ENCODE measurements at places on chromosomes 1 and 21.

GRCh38 chr1:48536477-48536876 lies 64.5 kb upstream of the SPATA6 start:
- no peak for DNase-seq

DNA sequence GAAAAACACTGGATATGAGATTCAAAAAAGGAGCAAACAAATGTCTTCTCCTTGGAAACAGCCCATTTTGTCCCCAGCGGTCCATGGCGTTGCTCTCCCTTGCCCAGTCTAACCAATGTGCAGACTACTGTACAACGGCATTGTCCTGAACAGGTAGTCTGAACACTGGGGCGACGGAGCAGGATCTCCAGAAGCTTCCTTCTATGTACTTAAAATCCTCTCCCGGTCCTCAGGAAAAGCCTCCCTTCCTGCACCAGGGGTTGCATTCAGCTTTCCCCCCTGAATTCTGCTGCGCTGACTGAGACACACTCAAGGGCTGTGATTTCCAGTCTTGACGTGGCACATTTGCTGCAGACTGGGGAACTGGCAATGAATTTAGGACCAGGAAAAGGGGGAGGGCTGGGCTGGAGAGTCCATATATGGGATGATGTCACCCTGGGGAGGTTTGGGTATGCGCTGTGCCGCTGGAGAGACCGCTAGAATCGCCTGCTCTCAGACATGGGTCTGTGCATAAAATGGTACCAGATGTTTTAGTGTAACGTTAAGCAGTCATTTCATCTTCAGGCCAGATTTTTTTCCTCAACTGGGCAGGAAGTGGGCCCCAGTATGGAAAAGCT lies 275.9 kb upstream of the C1orf105 start:
- DNase-seq: no peak

- no peak for DNase-seq
Observed at GRCh38 chr1:43207229-43207853, 35.2 kb downstream of the CFAP57 start.

- DNase-seq: no peak
Observed at GRCh38 chr1:10677491-10678391, 118.7 kb downstream of the CASZ1 start.

- DNase-seq: no peak
Observed at GRCh38 chr21:22584308-22584707, 1586.1 kb downstream of the NCAM2 start.

DNA sequence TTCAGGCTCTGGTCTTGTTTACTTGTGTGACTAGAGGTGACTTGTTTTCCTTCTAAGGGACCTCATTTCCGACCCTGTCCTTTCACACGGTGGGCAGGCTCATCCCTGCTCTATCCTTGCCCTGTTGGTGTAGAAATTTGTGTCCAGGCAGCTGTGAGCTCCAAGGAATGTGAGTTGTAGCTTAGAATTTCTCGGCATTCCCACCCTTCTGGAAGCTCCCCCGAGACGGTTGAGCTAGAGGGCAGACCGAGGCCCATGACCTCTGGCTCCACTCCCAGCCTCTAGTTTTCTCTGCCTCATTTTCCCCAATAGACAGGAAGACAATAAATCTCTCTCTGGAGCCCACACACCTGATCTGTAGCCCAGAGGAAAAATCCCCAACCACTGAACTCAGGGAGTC lies 100.9 kb downstream of the NAV1 start:
- no peak for DNase-seq

- DNase-seq: peak; percentile 64
Observed at GRCh38 chr1:31705080-31705866, 1.5 kb upstream of the COL16A1 start.

- DNase-seq: no peak
Observed at GRCh38 chr1:114318961-114319360, 165.3 kb upstream of the SYT6 start.

DNA sequence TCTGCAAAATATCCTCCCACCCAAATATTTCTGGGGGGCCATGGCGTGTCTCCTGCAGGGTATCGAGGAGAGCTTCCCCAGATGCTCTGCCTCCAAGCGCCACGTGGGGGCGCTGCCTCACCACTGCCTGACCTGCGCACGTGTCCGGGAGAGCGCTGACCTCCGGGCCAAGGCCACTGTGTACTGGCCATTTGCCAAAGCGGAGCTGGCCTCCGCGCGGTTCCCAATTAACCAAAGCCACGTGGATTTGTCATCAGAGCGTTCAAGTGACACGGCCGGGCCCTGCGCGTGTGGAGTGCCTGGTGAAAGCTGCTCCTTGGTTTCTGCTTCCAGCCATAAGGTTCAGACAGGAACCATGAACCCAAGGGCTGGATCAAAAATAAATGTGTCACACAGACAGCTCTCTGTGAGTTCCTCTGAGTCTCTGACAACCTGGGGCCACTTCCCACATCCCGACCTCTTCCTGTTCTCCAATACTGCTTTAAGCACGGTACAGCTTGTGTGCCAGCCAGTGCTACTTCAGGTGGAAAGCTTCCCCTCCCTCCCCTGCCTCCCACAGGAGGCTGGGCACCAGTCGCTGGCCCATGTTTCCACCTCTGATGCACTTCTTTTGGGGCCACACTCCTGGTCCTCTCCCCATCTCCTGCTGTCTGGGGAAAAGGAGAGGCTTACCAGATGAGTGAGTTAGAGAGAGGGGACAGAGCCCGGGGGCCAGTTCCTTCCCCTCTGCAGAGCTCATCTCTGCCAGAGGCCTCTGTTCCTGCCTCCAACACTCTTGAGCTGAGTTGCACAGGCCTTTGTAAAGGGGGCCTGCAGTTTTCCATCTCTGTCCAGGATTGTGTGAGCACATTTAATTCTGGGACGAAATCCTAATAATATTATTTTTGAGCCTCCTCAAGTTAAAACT lies 26.1 kb downstream of the ZP4 start:
- peak; percentile 4 for DNase-seq

GRCh38 chr1:81760477-81761097 lies 40.1 kb upstream of the ADGRL2 start:
- no peak for DNase-seq

- peak; percentile 17 for DNase-seq
Observed at GRCh38 chr1:233281711-233282581, 13.6 kb downstream of the PCNX2 start.

DNA sequence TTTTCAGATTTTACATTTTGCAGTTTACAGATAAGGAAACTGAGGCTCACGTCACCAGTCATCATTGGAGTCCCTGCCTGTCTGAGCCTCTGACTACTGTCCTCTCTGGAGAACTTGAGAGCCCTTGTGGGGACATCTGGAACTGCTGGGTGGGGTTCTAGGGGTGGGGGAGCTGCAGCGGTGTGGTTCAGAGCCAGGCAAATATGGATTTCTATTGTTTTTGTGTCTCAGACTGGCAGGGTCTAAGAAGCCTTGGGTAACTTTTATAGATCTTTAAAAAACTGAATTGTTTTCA lies 46.9 kb downstream of the IER5 start:
- DNase-seq: peak; percentile 25

DNA sequence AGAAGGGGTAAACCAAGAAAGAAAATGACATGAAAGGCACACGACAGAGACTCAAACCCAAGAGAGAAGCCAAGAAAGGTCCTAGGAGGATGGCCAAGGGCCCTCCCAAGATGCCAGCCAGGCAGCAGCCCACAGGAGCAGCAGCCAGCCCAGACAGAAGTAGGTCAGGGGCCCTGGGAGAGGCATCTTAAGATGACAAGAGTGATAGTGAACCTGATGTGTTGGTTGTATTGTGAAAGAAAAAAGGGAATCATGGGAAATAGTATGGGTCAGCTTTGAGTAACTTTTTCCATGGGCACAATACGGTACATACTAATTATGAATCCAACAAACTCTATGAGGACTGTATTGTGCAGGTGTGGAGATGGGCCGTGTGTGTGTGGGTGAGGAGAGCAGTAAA lies 3.3 kb downstream of the CCSAP start:
- DNase-seq: peak; percentile 35

DNA sequence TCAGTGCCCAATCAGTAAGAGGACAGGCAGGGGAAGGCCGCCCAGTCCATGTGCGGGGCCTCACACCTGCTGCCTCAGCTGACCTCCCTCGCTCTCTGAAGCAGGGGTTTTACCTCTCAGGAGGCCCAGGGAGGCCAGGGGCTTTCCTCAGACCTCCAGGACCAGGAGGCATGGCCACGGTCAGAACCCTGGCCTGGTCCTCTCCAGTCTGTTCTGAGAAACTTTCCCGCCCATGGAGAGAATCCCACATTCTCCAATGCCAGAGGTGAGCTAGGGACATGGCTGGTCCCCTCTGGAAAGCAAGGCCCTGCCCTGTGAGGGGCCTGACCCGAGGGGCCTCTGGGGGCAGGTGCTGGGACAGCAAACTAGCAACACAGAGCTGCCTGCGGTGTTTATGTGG lies 68.2 kb downstream of the DMRTB1 start:
- DNase-seq: no peak

GRCh38 chr1:15810073-15810472 lies 2.6 kb upstream of the UQCRHL start:
- DNase-seq: no peak

DNA sequence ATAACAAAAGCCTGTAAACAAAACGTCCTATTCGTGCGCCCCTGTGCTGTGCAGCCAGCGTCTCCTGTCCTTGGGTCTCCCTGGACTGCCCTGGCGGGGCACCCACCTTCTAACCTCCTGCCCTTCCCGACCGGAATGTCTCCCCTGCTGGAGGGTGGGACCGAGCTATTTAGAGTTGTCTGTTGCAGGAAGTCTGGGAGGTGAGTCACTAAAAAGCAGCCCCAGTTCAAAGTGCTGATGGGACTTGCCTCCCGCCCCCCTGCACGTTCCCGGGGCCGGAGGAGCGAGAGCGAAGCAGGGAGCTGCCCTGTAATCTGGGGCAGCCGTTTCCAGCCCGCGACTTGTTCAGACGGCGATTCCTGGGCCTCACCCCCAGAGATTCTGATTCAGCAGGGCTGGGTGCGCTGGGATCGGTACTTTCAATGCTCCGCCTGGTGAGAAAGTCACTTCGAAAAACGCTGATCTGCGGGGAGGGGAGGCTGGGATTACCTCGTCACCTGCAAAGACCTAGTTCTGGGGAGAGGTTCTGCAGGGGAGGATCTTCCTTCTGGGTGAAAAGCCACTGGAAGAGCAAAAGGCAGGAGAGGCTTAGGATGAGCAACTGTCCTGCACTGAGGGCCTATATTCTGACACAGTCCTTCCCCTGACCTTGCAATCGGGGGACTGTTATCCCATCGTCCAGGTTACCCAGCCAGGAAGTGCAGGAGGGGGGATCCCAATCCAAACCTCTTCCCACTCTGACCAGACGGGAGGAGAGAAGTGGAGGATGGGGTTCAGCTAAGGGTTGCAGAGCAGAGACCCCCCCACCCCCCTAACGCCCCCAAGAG lies 1.2 kb upstream of the DHRS3 start:
- DNase-seq: peak; percentile 75

DNA sequence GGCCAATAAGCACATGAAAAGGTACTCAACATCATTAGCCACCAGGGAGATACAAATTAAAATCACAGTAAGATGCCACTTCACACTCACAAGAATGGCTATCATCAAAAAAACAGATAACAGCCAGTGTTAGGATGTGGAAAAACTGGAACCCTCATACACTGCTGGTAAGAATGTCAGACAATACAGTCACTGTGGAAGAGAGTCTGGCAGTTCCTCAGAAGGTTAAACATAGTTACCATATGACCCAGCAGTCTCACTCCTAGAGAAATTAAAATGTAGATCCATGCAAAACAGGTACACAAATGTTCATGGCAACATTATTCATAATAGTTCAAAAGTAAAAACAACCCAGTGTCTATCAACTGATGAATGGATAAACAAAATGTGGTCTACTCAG lies 33.3 kb downstream of the LDLRAD1 start:
- DNase-seq: no peak

DNA sequence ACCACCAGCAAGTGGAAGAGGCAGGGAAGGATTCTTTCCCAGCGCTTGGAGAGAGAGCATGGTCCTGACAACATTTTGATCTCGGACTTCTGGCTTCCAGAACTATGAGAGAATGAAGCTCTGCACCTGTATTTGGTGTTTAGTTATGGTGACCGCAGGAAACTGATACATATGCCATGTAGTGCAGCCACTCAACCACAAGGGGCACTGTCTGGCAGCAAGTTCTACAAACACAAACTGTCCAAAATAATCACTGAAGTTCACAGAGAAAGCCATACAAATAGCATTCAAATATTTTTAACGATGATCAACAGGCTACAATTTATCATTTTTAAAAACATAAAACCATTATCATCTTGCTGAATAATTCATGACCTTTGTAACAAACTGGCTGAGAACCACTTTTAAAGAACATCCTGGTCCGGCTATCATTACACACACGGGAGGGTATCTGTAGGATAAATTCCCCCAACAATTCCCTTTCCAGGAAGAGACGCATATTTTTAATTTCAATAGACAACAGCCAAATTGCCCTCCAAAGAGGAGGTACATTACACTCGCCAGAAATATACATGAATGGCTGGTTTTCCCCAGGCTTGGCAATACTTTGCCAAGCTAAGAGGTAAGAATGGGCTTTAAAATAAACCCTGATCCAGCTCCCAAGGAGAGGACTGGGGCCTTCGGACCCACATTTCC lies 9.2 kb upstream of the CBR3 start:
- DNase-seq: peak; percentile 67

DNA sequence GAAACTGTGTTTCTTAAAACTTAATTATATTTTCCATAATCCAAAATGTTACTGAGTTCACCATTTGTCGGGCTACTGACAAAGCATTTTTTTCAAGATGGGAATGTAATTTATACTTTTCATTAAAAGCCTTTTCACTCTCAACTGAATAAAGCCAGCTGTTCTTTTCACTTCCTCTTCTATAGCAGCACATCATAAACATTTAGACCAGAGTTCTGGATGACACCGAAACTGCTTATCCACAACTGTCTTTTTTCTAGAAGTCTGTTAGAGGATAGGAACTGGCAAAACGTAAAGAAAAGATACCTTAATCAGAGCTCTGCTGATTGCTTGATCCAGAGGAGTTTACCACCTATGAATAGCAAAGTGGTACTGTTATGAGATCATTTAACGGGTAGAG lies 594.7 kb downstream of the ADGRL2 start:
- no peak for DNase-seq

GRCh38 chr1:26350701-26351589 lies 3.0 kb downstream of the CRYBG2 start:
- no peak for DNase-seq

DNA sequence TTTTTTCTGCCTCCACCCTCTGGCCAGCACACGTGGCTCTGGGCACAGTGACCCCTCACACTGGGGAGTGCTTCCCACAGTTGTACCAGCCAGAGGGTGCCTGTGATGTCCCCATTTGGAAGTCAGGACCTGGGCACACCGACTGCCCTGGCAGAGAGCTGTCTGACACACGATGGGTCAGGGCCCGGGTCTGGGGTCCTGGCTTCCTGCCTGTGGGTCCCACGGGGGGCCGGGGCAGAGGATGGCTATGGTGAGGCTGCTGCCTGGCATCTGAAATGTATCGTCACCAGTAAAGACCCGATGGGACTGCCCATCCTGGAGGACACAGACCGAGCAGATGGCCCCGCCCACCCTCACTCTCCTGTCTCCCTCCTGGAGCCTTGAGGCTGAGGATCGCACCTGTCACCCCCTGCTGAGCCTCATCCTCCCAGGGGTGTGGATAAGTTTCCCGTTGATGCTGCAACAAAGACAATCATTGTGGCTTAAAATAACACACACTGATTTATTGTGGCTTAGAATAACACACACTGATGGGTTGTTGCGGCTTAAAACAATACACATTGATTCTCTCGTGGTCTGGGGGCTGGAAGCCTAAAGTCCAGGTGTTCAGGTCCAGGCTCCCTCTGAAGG lies 88.8 kb upstream of the TTC34 start:
- DNase-seq: no peak

GRCh38 chr1:18716112-18716784 lies 85.6 kb downstream of the PAX7 start:
- DNase-seq: no peak

- no peak for DNase-seq
Observed at GRCh38 chr1:70807088-70807664, 240.4 kb downstream of the PTGER3 start.

- no peak for DNase-seq
Observed at GRCh38 chr1:164771041-164771618, 212.1 kb downstream of the PBX1 start.
